ENCODE measurements at places on chromosomes 1 and 21. TPM values are rescaled to one million over a fixed set of nuclear protein-coding genes. Genes with fewer than 3 reads are reported as not detected.

GRCh38 chr21:34004013-34004938 lies 69.1 kb upstream of the MRPS6 start:
- DNase-seq, result no peak

GRCh38 chr1:6984536-6984935 lies 199.3 kb downstream of the CAMTA1 start:
- DNase-seq, result no peak

DNA sequence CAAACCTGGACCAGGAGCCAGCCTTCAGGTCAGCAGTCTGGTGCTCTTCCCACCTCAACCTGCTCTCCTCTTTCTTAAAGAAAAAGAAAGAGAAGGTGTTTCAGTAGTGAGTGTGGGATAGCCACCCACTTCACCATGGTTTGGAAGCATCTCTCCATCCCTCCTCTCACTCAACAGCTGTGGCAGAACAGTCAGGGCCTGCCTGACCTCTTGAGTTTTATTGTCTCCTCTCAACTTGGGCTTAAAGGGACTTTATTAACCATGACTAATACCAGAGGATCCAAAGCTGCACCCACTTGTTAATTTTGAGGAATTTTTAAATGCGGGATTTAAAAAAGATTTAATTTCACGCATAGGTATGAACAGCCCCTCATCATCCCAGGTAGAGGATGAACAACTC lies 570 bp upstream of the VASH2 start:
- DNase-seq, result no peak

DNA sequence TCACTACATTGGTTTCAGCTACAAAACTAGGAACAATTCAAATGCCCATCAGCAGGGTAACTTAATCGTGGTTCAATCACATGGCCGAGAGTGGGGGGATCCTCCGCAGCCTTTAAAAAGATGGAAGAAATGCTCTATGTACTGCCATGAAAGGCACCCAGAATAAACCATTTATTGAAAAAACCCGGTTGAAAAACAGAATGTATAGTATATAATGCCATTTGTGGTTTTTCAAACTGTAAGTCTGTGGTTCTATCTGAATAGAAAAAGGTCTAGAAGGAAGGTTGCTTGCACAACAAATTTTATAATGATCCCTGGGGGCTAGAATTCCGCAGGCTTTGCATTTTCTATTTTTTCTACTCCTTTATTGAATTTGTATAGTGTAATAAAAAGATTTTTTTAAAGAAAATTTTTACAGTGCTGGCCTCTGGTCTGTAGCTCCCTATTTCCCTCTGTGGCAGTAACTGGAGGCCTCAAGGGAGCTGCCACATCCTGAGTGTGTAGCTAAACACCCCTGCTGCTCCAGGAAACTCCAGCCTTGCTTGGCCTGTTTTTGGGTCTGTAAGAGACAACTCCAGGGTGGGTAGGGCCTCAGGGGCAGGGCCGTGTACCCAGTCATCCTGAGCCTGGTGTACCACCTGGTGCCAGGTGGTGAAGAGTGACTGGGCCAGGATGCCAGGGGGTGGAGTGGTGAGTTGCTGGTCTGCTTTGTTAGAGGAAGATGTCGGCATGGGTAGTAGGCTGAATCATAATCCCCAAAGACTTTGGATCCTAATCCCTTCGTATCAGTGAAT lies 51.5 kb upstream of the EPS8L3 start:
- no peak for DNase-seq

GRCh38 chr1:16913833-16914662 lies 7.7 kb upstream of the CROCC start:
- peak; percentile 92 for DNase-seq

GRCh38 chr1:192639607-192640368 lies 3.8 kb downstream of the RGS13 start:
- no peak for DNase-seq

DNA sequence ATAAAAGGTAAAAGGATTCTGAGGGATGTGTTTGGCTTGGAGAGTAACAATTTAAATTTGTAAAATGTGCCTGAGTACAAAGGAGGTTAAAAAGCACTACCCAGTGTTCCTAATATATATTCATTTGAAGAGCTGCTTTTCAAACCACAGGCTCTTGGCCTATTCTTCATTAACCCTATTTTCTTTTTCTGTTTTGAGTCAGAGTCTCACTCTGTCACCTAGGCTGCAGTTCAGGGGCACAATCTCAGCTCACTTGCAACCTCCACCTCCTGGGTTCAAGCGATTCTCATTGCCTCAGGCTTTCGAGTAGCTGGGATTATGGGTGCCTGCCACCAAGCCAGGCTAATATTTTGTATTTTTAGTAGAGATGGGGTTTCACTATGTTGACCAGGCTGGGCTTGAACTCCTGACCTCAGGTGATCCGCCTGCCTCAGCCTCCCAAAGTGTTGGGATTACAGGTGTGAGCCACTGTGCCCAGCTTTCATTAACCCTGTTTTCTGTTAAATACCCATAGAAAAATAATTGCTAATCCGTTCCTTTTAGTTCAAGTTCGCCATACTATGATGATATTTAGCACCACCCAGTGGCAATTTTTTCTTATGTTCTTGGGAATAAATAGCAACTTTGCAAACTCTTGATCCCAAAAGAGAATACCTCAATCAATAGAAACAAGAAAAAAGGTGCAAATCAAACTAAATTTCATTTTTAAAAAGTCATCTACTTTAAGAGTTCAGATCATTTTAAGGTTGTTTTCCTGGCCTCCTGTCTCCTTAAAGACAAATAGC lies 30.5 kb downstream of the ZBTB8OS start:
- no peak for DNase-seq

Gene NKAIN1
- total RNA-seq, result 0.14 TPM

Gene RHOU
- total RNA-seq, result 80.4 TPM

Gene SSR2
- 217 TPM for total RNA-seq

DNA sequence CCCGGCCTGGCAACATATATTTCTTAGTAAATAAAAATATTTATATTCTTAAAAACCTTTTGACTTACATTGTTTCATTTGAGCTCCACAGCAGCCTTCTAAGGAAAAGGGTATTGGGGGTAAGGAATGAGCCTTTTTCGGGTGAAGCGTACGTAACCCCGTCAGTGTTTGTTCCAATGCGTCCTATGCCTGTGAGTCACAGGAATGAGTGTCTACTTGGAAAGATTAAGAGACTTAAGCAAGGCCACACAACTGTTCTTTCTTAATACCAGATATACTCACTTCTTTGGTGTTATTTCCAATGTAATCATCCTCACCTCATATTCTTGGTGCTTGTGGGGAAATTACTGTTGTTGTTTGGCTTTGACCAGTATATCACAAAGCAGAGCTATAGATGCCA lies 22.7 kb downstream of the WDTC1 start:
- DNase-seq, result no peak

DNA sequence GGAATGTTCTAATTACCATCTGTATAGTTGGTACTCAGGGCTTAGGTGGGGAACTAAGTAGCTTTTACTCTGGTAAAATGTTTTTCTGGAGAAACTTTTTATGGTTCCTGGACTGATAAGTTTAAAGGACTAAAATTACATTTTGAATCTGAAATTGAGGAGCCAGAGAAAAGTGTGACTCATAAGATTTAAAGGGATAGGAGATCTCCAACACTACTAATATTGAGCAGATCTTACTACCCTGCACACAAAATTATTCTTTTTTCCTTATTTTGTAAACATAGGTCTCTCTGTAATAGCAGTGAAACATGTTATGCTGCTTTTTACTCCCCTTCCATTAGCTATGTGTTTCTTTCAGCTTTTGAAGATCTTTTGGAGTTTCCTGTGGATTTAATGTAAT lies 32.5 kb downstream of the MTF2 start:
- no peak for DNase-seq

Gene ATP13A2
- 87.1 TPM for total RNA-seq

DNA sequence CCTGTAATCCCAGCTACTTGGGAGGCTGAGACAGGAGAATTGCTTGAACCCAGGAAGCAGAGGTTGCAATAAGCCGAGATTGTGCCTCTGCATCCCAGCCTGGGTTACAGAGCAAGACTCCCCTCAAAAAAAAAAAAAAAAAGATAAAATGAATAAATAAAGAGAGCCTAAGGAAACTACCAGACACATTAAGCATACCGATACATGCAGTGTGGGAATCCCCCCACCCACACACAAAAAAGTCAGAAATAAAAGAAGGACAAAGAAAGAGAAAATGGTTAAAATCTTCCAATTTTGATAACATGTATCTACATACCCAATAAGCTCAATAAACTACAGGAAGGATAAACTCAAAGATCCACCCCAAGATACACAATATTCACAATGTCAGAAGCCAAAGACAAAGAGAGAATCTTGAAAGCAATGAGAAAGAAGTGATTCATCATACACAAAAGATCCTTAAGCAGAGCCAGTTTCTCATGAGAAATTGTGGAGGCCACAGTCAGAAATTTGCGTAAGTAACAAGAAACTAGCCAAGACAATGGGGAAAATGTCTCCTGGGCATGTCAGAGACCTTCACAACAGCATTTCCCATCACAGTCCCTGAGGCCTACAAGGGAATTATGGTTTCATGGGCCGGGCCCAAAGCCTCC lies 1197.0 kb downstream of the AMY1C start:
- DNase-seq, result no peak

Gene BTBD8
- 8.5 TPM for total RNA-seq

Gene XCL1
- total RNA-seq, result 1.6 TPM

GRCh38 chr1:197444755-197445154 lies 176.7 kb downstream of the CRB1 start:
- no peak for DNase-seq

Measured in mucosa of gallbladder (tissue), 1 donor.